ENCODE measurements at places on chromosomes 1 and 21.

- DNase-seq, result no peak
These were observed 149.9 kb downstream of the SPATA17 start for GRCh38 chr1:217781056-217781455.

GRCh38 chr1:2141025-2141424 is 53.5 kb downstream of the FAAP20 start:
- no peak for DNase-seq

- DNase-seq, result no peak
These were observed 12.8 kb downstream of the AHCYL1 start for GRCh38 chr1:109997204-109997866.

- DNase-seq, result no peak
These were observed 4.7 kb upstream of the PFKL start for GRCh38 chr21:44295163-44295573.

GRCh38 chr1:31834501-31834900 is 18.7 kb upstream of the SPOCD1 start:
- no peak for DNase-seq

- DNase-seq, result no peak
These were observed 337.6 kb upstream of the SNX7 start for GRCh38 chr1:98323906-98324358.

GRCh38 chr1:29670752-29671151 is 434.4 kb downstream of the PTPRU start:
- DNase-seq, result no peak

GRCh38 chr1:199202331-199202730 is 563.5 kb downstream of the PTPRC start:
- DNase-seq, result no peak

- DNase-seq, result no peak
These were observed 3.1 kb downstream of the LAMB3 start for GRCh38 chr1:209648931-209649776.

DNA sequence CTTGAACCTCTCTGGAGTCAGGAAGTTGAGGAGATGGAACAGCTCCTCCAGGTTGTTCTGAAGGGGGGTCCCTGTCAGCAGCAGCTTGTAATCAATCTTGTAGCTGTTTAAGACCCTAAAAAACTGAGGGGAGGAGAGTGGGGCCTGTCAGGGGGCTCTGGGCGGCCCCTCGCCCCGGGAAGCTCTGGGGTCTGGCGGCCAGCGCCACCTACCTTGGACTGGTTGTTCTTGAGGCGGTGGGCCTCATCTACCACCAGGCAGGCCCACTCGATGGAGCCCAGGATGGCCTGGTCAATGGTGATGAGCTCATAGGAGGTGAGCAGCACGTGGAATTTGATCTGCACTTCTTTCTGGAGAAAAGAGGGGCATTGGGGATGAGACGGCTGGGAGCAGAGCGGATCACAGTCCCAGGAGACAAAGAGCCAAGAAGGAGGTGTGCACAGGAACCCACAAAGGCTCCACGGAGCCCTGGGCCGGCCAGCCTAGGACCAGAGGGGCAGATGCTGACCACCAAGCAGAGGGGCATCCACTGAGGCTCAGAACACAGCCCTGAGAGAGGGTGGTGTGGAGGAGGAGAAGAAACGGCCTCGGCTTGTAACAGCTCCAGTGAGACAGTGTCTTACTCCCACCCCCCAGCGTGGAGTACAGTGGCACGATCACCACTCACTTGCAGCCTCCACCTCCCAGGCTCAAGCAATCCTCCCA is 43.5 kb downstream of the CHD5 start:
- no peak for DNase-seq

- DNase-seq, result no peak
These were observed 173.1 kb upstream of the GALNT2 start for GRCh38 chr1:229893762-229894444.

GRCh38 chr1:102732927-102733326 is 375.4 kb downstream of the COL11A1 start:
- DNase-seq, result no peak

GRCh38 chr1:226799634-226800281 is 60.7 kb upstream of the ITPKB start:
- DNase-seq, result no peak

- DNase-seq, result no peak
These were observed 614.0 kb upstream of the CHRM3 start for GRCh38 chr1:238772322-238772721.

- DNase-seq, result no peak
These were observed 857 bp upstream of the AK5 start for GRCh38 chr1:77280962-77281361.

DNA sequence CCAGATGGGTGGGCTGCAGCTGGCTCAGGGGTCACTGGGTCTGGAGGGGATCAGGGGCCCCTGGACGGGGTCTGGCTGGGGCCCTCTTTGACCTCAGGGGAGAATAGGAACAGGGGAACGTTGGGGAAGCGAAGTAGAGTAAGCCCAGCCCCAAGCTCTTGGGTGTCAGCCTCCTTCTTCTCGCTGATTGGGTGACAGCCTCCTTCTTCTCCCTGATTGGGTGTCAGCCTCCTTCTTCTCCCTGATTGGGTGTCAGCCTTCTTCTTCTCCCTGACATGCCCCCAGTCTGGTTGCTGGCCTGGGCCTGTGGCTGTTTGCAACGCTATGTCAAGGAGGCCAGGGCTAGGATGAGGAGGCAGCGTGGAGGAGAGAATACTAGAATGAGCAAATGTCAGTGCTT is 76.7 kb upstream of the CASZ1 start:
- DNase-seq, result no peak

GRCh38 chr1:228987286-228987685 is 252.0 kb downstream of the RHOU start:
- DNase-seq, result no peak

DNA sequence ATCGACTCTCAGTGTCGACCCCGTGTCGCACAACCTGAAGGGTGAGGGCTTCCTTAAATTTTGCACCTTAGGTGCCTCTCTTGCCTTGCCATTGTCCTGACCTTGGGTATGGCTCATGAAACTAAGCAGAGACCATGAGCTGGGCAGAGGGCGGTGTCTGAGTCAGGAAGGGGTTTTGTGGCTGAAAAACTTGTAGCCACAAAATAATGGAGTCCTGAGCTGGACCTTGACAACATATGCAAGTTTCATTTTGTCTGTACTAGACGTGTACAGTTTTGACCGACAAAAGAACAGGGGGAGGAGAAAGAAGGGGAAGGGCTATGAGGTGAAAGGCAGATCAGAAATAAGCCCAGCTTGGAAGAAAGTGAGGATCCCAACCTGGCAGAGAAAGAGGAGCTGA is 8.3 kb upstream of the RUNX1 start:
- no peak for DNase-seq

DNA sequence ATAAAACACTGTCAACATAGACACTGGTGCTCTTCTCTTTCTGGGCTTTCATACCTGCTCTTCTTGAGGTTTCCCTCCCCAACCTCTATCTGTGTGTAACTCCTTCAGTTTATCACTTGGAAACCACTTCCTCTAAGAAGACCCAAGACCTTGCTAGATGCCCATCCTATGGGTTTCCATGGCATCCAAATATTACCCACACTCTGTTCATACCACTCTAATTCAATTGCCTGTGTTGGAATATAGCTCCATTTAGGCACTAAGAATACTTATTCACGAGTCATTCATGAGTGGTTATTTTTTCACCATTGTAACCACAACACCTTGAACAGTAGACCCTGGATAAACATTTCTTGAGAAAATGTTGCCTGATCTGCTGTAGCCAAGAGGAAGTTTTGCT is 231.1 kb upstream of the SGIP1 start:
- DNase-seq, result no peak

DNA sequence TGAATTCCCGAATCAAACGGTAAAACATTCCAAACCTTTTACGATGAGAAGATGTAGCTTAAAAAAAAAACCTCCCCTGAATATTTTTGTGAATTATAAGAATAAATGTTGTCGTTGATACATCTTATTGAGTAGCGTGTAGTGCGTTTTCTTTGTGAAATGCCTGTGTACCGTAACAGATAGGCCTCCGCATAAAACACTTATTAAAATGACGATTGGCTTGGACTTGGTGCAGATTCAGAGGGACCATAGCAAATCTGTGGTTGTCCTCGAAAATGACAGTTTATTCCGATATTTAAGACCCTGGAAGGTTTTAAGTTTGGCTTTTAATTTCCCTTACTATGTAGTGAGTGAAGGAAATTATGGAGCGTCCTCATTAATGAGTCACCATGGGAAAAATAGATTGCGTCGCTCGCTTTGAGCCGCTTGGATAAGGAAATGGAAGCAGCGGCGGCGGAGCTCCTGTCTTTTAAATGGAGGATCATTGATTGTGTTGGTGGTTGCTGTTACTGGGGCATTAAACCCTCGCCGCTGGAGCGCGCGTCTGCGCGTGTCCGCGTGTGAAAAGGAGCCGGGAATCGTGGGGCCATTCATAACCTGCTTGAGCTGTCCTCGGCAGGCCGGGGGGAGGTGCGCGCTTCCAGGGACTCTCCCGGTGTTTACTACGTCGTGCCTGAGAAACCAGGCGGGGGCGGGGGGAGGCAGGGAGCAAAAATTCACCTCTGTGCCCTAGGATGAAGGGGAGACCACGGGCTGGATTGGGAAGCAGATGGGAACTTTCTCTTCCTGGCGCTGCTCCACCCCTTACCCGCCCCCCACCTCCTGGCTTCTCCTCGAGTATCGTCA is 1.6 kb downstream of the SPEN start:
- peak; percentile 49 for DNase-seq

DNA sequence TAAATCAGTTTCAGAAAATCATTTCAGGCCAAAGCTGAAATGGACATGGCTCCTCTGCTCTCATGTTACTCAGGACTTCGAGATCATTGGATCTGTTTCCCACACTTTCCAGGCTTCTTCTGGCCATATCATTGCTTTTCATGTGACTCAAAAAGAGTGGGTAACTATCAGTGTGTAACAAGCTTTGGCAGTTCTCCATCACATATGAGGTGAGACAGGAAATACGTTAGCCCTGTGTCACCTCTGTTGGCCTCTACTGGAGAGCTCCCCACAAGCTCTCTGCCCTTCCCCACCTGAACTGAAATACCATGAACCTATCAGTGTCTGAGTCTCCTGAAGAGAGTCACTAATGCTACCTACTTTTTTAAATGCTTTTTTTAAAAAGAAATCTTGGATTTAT is 128.2 kb downstream of the LBR start:
- DNase-seq, result no peak

GRCh38 chr1:32470991-32471694 is 6.3 kb downstream of the ZBTB8B start:
- DNase-seq, result no peak

GRCh38 chr1:222928212-222928611 is 113.4 kb downstream of the DISP1 start:
- DNase-seq, result no peak

DNA sequence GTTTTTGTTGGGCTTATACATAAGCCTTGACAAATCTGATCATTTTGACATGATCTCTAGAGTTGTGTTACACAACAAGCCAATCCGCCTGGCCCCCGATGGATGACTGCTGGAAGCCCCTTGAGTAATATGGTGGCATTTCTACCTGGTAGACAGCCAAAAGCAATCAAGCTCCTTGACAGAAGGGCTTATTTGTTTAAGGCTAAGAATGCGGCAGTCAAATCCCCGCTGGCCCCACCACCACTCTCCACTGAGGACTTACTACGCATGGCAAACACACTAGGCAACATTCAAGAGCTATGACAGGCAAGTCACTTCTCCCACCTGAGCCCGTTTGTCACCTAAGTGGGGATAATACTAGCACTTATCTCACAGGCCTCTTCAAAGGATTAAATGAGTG is 33.4 kb upstream of the C1orf198 start:
- no peak for DNase-seq

DNA sequence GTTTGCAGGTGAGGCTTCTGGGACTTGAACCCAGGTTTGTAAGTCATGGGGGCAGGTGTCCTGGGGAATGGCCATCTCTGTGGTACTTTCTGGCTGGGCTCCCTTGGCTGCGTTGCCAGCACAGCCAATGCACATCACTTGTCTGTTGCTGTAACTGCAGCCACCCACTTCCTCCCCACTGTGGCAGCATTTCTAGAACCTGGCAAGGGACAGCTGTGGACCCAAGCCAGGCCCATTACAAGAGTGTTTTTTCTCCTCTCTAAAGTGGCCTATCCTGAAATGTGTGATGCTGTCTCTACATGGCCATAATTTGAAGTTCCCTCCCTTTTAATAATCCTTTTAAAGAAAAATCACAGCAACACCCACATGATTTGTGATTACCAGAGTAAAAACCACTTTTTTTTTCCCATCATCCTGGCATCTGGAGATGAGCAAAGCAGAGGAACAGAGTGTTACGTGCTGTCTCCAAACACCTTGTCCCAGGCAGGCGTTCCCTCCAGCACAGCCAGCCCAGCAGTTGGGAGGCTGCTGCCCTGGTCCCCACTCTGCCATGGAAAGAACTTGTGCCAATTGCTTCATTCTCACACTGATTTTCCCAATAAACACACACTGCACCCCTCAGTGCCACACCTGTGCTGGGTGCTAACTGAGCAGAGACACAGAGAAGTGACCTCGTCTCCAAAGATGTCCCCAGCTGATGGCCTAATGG is 360.6 kb upstream of the USP24 start:
- DNase-seq, result no peak

DNA sequence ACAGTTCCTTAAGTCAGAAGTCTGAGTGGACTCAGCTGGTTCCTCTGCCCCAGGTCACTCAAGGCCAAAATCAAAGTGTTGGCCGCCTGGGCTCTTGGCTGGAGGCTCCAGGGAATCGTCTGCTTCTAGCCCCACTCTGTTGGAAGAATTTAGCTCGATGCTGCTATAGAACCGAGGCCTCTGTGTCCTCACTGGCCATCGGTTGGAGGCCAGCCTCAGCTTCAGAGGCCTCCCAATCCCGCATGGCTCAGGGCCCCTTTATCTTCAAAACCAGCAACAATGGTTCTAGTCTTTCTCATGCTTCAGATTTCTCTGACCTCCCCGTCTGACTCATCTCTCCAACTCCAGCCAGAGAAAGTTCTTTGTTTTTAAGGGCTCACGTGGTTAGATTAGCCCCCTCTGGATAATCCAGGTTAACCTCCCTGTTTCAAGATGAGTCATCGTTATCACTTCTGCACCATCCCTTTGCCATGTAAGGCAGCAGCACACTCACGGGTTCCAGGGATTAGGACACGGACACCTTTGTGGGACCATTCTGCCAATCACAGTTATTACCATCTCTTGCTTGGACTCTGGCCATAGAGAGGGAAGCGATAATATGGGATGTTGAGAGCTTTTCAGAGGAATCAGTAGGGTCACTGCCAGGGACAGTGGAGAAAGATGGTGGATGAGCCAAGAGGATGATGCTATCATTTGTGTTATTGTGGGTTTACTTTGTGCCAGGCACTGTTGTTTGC is 13.6 kb downstream of the FHAD1 start:
- DNase-seq, result no peak

DNA sequence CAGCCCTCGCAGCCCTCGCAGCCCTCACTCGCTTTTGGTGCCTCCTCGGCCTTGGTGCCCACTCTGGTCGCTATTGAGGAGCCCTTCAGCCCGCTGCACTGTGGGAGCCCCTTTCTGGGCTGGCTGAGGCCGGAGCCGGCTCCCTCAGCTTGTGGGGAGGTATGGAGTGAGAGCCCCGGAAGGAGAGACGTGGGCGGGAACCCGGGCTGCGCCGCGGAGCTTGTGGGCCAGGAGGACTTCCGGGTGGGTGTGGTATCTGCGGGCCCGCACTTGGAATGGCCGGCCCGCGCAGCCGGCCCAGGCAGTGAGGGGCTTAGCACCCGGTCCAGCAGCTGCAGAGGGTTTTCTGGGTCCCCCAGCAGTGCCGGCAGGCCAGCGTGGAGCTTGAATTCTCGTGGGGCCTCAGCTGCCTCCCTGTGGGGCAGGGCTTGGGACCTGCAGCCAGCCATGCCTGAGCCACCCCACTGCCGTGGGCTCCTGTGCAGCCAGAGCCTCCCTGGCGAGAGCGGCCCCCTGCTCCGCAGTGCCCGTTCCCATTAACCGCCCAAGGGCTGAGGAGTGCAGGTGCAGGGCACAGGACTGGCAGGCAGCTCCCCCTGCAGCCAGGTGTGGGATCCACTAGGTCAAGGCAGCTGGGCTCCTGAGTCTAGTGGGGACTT is 9.9 kb upstream of the CFHR2 start:
- no peak for DNase-seq

Measured in stimulated activated CD4-positive, alpha-beta T cell treated with anti-CD3 and anti-CD28 coated beads, TNF-alpha, amount 100 ng/mL, for 1 hour (primary cell).